ENCODE measurements at places on chromosomes 3 and 15.
A peak's percentile ranks its signal among the peaks of the same experiment; 100 is the strongest.

- DNase-seq, result peak; percentile 31
Observed at GRCh38 chr3:41118461-41119390, 80.6 kb upstream of the CTNNB1 start.

GRCh38 chr15:64351265-64351664 lies 4.7 kb downstream of the CSNK1G1 start:
- no peak for DNase-seq

DNA sequence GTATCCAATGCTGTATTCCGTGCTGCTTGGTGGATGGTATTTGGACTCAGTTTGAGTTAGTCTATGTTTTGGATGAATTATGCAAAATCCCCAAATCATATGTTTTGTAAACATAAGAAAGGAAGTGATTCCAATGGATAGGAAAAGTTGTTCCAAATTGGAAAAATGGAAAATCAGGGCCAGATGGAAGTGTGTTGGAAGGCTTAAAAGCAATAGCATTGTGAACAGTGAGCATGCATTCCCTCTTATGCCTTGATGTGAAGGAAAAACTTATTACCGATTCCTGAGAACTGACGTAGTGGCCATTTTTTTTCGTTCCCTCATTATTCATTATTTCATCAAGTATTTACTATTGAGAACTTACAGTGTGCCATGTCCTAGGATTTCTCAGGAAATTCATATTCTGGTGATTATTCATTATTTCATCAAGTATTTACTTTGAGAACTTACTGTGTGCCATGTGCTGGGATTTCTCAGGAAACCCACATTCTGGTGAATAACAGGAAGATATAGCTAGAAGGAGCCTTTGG lies 144.1 kb upstream of the TPRG1 start:
- DNase-seq, result no peak

GRCh38 chr15:93485438-93486327 lies 396.7 kb upstream of the RGMA start:
- no peak for DNase-seq

GRCh38 chr3:14201940-14202684 lies 23.5 kb downstream of the LSM3 start:
- DNase-seq, result no peak

DNA sequence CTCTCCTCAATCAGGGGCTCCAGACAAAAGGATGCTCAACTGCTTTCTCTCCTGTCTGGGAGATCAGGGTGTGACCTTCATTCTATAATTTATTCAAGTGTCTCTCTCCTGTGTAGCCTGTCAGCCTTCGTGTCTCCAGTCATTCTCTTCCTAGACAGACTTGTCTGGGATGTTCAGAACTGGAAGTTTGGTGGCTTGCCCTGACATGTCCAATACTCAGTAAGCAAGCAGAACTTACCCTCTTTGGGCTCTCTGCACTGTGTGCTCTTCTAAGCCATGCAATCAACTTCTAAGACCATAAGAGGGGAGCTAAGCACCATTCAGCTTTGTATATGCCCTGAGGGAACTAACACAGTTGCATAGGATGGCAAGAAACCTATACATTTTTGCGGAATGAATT lies 14.1 kb downstream of the ACKR2 start:
- DNase-seq, result no peak

- DNase-seq, result no peak
Observed at GRCh38 chr3:22700876-22701275, 502.3 kb upstream of the UBE2E2 start.

- no peak for DNase-seq
Observed at GRCh38 chr3:104787306-104787705, 579.4 kb upstream of the ALCAM start.

DNA sequence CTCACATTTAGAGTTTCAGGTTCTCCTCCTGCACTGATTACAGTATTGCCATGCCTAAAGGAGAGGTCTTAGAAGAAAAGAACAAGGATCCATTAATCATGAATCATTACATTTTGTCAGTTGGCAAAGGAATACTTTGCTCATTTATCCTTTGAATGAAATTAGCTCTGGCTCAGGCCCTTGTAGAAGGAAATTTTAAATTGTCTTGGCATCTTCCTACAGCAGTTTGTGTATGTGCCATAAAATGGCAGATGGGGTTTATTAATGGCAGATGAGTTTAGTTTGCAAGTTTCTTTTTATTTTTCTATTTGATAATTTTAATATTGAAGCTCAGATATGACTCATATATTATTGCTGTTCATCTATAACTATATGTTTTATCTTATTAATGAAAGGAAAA lies 181.2 kb upstream of the EPHA3 start:
- no peak for DNase-seq

DNA sequence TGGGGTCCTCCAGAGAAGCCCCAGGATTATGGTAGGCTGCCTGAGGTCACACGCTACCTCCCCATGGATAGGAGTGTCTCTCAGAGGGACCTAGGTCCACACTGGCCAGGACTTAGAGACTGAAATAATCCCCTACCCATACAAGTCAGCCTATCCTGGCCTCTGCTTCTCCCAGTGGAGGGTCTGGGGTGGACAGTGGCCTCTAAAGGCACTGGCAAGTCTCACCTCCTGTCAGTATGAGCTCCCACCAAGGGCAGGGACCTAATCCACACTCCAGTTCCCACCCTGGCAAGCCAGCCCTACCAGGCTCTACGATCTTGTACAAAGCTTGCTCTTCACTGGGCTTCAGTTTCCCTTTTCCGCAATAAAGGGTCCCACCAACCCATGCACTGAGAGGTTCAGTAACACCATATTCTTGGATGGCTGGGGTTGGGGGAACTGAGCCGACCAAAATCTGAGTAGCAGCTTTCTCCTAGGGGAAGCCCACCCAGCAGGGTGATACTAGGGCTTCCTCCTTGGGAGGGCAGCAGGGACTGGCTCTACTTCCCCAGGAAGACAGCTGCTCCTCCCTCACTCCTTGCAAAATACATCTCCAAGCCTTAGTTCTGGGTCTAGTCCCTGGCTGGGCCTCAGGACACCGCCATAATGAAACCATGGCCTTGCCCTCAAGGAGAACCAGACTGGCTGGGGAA lies 2.4 kb downstream of the CISH start:
- DNase-seq, result no peak

DNA sequence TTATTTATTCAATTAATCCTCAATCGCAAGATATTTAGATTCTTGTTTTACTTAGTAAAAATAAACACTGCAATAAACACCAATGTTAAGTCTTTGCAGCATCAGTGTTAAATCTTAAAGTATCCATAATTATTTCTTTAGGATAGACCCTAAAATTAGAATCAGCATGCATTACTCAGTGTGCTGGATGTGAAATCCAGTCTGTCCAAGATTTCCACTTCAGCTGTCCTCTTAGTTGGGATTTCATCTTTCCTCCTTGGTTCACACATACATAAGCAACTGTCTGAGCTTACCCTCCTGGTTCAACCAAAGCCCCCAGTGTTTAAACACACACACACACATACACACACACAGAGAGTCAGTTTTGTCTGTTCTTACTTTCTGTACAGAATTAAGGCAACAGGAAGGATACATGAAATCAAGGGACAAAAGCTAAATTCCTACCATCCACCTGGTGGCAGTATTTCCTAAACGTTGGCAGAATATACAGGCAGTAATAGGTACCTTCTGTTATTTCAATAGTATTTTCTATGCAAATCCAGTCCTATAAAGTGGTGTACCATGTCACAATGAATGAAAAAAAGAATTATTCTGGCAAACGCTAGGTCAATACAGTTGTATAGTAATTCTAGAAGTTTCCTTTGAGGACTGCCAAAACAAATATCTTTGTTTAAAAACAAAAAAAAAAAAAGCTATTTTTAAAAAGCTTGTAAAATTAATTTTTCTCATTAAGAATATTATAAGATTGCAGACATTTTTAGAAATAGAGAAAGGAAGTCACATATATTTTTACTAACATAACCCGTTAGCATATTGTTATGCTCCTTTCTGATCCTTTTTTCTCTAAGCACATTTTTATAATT lies 27.3 kb upstream of the DMXL2 start:
- DNase-seq, result peak; percentile 84

- DNase-seq, result no peak
Observed at GRCh38 chr15:39310633-39311032, 270.2 kb upstream of the THBS1 start.

DNA sequence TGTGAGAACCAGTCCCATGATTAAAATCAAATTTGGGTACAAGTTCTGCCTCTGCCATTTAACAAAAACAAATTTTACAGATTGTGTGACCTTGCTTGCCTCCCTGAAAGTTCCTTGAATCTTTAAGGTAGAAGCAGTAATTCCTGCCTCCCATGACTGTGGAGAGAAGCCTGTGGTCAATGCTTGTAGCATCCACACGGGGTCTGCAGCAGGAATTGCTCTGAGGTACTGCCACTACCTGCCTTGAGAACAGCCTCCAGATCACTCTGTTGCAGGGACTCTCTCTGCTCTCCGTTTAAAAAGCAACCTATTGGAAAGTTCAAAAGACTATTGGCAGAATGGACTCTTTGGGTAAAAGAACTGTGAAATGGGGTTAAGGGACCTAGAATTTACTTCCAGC lies 75.9 kb downstream of the SST start:
- no peak for DNase-seq

DNA sequence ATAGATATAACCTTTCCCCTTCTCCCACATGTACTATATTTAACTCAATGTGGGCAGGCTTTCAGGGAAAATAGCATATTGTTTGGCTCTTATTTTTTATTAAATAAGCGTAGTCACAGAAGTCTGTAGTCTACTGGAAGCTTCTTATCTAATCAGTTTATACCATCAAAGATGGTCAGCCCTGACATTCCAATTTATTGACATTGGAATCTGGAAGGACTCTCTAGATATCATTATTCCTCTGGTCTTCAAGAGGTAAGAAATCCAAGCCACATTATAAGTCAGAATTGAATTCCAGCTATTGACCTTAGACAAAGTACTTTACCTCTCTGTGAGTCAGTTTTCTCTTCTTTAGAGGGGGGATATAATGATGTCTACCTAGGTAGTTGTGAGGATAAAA lies 38.5 kb upstream of the SCAANT1 start:
- no peak for DNase-seq

GRCh38 chr3:24341668-24342067 lies 153.0 kb downstream of the THRB start:
- DNase-seq, result no peak

DNA sequence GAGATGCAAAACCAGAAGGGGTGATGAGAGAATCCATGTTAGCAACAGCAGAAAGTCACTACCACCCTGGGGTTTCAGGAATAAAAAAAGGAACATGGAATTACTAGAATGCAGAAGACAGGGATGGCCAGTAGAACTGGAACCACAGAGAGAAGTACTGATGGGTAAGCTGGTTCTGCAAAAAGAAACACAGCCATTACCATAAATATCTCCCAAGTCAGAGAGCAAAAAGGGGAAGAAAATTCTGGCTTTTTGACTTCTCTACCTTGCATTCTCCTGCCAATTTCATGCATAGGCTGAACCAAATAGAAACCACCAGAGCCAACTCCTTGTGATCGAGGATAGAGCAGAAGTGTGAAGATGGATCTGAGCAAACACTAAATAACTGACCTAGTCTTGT lies 550.4 kb upstream of the NAALADL2 start:
- DNase-seq, result no peak

- DNase-seq, result no peak
Observed at GRCh38 chr3:171747223-171747920, 62.9 kb downstream of the PLD1 start.

GRCh38 chr3:158359339-158359738 lies 211.7 kb upstream of the MLF1 start:
- no peak for DNase-seq

- DNase-seq, result no peak
Observed at GRCh38 chr15:95324656-95325055, 1005.8 kb upstream of the NR2F2 start.

DNA sequence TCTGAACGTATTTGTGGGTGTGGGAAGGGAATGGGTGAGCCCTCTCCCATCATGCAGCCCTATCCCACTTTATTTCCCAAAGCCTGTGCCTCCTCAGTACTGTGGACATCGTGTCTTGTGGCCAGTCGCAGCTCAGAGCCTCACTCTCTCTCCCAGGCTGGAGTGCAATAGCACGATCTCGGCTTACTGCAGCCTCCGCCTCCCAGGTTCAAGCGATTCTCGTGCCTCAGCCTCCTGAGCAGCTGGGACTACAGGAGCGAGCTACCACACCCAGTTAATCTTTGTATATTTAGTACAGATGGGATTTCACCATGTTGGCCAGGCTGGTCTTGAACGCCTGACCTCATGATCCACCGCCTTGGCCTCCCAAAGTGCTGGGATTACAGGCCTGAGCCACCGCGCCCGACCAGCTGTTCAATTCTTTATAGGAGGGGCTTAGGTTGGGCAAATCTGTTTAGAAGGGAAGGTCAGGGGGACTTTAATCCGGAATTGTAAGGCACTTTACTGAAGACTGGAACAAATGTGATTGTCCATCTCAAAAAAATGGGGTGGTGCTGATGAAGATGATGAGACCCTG lies 42.7 kb upstream of the BDH1 start:
- DNase-seq, result no peak

DNA sequence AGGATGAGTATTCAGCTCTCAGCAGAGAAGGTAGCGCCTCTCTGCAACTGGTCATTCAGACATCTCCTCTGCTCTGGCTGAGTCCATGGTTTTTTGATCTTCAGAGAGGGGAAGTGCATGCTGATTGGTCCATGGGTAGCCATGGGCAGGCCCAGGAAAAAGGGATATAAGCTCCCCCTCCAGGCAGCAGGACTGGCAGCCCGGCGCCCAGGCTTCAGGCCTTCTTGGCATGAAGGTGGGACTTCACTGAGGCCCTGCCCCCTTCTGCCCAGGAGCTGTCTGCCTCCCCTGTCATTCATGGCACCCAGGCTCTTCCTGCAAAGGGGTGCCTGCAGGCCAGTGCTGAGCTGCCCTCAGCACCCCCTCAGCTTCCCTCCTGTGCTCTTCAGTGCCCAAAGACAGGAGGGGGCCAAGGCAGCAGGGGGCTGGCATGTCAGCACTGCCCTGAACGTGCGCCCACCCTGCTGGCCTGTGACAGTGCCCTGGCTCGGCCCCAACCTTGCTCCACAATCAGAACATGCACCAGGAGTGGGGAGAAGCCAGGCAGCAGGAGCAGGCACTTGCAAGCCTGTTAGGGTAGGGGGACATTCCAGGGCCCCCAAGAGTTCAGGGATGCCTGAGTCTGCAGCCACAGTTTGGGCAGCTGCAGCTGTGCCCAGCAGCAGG lies 13.8 kb upstream of the NR1I2 start:
- DNase-seq, result no peak

- no peak for DNase-seq
Observed at GRCh38 chr15:40721701-40722100, 26.7 kb downstream of the RAD51 start.
